ENCODE measurements at places on chromosomes 2 and 18. TPM values are rescaled to one million over a fixed set of nuclear protein-coding genes. Genes with fewer than 3 reads are reported as not detected.

DNA sequence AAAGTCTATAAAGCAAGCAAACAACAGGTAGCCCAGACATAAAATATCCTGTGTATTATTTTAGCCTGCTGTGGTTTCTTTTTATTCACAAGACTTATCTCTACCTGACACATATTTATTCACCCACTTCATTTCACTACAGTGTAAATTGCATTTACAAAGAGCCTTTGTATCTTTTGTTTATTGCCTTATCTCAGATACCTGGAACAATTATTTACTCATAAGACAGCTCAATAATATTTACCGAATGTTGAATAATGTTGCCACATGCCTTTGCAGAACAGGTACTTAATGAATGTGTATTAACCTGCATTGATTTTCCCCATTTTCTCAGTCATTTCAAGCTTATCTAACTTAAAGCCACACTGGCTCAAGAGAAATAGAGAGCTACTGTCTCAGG, 603.6 kb downstream of the FBXO15 start:
- H3K4me1 ChIP-seq = no peaks in the 10 kb centered on the region
- no peak overlapping the region for H3K27ac ChIP-seq
- H3K27me3 ChIP-seq = no peaks in the 10 kb centered on the region
- no peak overlapping the region for H3K4me3 ChIP-seq
- no peaks in the 10 kb centered on the region for H3K36me3 ChIP-seq

- no peaks in the 10 kb centered on the region for H3K36me3 ChIP-seq
- H3K27me3 ChIP-seq = no peaks in the 10 kb centered on the region
- no peak overlapping the region for H3K27ac ChIP-seq
- no peak overlapping the region for H3K4me3 ChIP-seq
These were observed 22.3 kb downstream of the M1AP start for GRCh38 chr2:74625658-74626425.

The TEKT4 gene
- not detected for total RNA-seq

GRCh38 chr2:80198042-80198441, 106.5 kb downstream of the LRRTM1 start:
- H3K36me3 ChIP-seq = no peaks in the 10 kb centered on the region
- no peak overlapping the region for H3K4me3 ChIP-seq
- H3K4me1 ChIP-seq = no peaks in the 10 kb centered on the region
- H3K27ac ChIP-seq = no peak overlapping the region
- H3K27me3 ChIP-seq = no peaks in the 10 kb centered on the region

- H3K36me3 ChIP-seq = no peaks in the 10 kb centered on the region
- no peak for DNase-seq
- peaks cover 2% of the 10 kb centered on the region for H3K4me1 ChIP-seq
- H3K27ac ChIP-seq = no peak overlapping the region
These were observed 8.5 kb upstream of the DAW1 start for GRCh38 chr2:227862741-227863588.

DNA sequence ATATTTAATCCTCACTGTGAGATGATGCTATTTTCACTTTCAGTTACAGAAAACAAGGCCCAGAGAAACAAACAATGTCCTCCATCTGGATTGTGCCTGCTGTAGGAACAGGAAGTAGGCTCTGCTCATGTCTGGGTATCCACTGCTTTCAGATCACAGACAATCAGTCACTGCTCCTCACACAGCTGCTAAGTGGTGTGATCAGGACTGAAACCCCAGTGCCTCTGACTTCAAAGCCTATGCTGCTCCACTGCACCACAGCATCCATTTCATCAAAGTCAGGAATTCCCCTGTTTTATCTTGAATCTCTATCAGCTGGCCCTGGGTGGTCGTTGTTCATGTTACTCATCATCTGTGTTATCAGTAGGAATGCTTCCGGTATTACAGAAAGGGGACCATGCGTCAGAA, 303.8 kb upstream of the TRIB2 start:
- H3K4me3 ChIP-seq = no peak overlapping the region
- no peaks in the 10 kb centered on the region for H3K36me3 ChIP-seq
- no peaks in the 10 kb centered on the region for H3K27me3 ChIP-seq
- H3K4me1 ChIP-seq = peaks cover 26% of the 10 kb centered on the region
- DNase-seq = peak; percentile 68
- no peak overlapping the region for H3K27ac ChIP-seq

GRCh38 chr2:199148076-199148845, 309.5 kb downstream of the SATB2 start:
- H3K27me3 ChIP-seq = no peaks in the 10 kb centered on the region
- H3K36me3 ChIP-seq = no peaks in the 10 kb centered on the region
- no peak for DNase-seq
- no peak overlapping the region for H3K27ac ChIP-seq

The ABHD1 gene
- 0.17 TPM for total RNA-seq

- H3K4me3 ChIP-seq = no peak overlapping the region
- DNase-seq = peak; percentile 73
- peaks cover 63% of the 10 kb centered on the region for H3K4me1 ChIP-seq
- peak overlapping the region; percentile 76 for H3K27ac ChIP-seq
- H3K27me3 ChIP-seq = no peaks in the 10 kb centered on the region
These were observed 101.3 kb upstream of the ITGB6 start for GRCh38 chr2:160301420-160301819.

DNA sequence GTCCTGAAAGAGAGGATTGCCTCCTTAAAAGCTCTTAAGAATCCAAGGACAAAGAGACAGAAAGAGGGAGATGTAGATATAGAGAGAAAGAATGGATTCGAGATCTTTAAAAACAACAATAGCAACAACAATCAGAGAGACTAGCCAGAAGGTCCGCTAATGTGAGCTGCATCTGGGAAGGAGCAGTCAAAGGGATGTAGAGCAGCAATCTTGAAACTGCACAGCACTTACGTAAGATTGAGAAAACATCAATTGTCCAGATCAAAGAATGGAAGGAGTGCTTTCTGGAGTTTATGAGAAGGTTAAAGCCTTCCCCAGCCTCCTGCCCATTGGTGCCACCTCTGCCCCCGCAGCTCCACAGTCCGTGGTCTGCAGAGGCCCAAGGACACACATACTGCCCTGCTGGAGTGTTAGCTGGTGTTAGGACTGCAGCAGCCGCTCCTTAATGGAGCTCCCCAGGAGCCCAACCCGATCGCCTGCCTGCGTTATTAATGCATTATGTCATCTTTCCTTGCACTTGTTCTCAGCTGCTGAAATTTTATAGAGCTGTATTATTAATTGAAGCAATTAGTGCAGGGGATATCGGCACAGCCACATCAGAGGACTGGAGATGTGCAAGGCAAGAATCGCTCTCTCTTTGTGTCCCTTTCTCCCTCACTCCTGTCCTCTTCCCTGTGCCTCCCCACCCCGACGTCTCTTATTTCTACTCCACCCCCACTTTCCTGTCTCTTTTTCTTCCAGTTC, 94.2 kb upstream of the STPG4 start:
- no peaks in the 10 kb centered on the region for H3K36me3 ChIP-seq
- no peaks in the 10 kb centered on the region for H3K4me1 ChIP-seq
- DNase-seq = no peak
- no peaks in the 10 kb centered on the region for H3K27me3 ChIP-seq
- H3K27ac ChIP-seq = no peak overlapping the region
- H3K4me3 ChIP-seq = no peak overlapping the region

DNA sequence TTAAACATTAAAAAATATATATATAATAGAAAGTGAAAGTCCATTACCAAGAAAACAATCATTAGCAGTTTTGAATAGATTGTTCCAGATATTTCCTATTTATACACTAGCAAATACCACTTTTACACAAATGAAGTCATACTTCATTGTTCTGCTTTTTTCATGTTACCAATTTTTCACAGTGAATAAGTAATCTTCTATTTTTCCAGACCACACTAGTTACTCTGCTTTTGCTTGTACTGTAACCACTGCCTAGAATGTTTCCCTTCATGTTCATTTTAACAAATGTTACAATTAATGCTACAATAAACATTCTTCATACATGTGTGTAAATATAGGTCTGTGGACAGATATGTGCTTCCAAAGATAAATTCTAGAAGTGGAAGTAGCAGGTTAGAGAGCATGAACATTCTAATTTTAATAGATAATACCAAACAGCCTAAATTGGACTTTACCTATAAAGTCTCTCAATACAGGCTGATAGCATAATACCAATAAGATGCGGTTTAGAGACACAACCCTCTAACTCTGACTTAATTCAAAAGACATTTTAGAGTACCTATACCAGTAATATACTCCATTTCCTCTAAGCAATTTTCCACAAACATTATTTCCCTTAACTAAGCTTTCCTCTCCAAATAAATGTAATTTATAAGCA, 17.0 kb downstream of the ITSN2 start:
- no peak overlapping the region for H3K4me3 ChIP-seq
- DNase-seq = no peak
- H3K36me3 ChIP-seq = no peaks in the 10 kb centered on the region
- H3K4me1 ChIP-seq = peaks cover 54% of the 10 kb centered on the region

The CHMP3 gene
- total RNA-seq = 29.6 TPM

DNA sequence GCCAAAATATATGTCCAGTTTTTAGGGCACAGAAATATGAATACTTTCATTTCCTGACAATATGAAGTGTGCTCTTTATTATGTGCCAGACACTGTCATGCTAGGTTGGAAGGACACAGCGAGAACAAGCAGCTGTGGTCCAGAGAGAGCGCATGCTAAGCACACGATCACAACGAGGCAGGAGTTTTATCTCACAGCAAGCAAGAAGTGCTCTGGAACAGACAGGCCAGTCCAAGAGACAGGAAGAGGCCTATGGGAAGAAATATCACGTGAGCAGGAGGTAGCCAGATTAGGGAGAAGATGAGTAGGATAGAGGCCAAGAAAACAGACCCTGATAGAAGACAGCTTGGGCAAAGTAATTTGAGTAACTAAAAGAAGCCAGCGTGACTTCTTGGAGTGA, 135.5 kb upstream of the CAB39 start:
- peaks cover 8% of the 10 kb centered on the region for H3K4me1 ChIP-seq
- no peaks in the 10 kb centered on the region for H3K27me3 ChIP-seq
- peaks cover 6% of the 10 kb centered on the region for H3K36me3 ChIP-seq
- DNase-seq = no peak
- H3K4me3 ChIP-seq = no peak overlapping the region
- H3K27ac ChIP-seq = no peak overlapping the region

DNA sequence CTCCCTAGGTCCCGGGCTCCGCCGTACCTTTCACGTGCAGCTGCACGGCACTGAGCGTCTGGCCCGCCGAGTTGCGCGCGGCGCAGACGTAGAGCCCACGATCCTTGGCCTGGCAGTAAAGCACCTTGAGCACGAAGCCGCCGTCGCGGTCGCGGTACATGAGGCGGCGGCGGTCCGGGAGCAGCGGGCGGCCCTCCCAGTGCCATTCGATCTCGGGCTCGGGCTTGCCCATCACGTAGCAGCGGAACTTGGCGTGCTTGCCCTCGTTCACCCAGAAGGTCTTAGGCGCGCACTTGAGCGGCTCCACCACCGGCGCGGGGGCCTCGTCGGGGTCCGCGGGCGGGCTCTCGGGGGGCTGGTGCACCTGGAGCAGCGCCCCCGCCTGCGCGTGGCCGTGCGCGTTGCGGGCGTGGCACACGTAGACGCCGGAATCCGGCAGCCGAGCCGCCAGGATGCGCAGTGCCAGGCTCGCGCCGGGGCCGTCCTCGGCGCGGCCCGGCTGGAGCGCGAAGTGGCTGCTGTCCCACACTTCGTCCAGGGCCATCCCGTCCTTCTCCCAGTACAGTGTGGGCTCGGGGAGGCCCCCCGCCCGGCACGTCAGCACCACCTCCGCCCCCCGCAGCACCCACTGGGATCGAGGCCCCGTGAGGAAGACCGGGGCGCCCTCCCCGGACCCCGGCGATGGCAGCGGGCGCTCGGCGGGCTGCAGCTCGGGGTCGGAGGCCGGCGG, 980 bp downstream of the OBSL1 start:
- no peak for DNase-seq
- no peaks in the 10 kb centered on the region for H3K4me1 ChIP-seq
- peak overlapping the region; percentile 52 for H3K4me3 ChIP-seq
- no peak overlapping the region for H3K27ac ChIP-seq
- no peaks in the 10 kb centered on the region for H3K36me3 ChIP-seq

- no peak overlapping the region for H3K4me3 ChIP-seq
- no peaks in the 10 kb centered on the region for H3K36me3 ChIP-seq
- H3K27ac ChIP-seq = no peak overlapping the region
- no peak for DNase-seq
- H3K27me3 ChIP-seq = peaks cover 19% of the 10 kb centered on the region
These were observed 9.4 kb downstream of the CYP26B1 start for GRCh38 chr2:72138011-72138881.

The DTYMK gene
- 88.0 TPM for total RNA-seq

The TRIM54 gene
- total RNA-seq = not detected

- no peak overlapping the region for H3K27ac ChIP-seq
- H3K27me3 ChIP-seq = peaks cover 10% of the 10 kb centered on the region
- H3K4me3 ChIP-seq = no peak overlapping the region
These were observed 12.6 kb downstream of the GLI2 start for GRCh38 chr2:120748310-120748709.

The XDH gene
- total RNA-seq = not detected

The PLEK gene
- 0.77 TPM for total RNA-seq

DNA sequence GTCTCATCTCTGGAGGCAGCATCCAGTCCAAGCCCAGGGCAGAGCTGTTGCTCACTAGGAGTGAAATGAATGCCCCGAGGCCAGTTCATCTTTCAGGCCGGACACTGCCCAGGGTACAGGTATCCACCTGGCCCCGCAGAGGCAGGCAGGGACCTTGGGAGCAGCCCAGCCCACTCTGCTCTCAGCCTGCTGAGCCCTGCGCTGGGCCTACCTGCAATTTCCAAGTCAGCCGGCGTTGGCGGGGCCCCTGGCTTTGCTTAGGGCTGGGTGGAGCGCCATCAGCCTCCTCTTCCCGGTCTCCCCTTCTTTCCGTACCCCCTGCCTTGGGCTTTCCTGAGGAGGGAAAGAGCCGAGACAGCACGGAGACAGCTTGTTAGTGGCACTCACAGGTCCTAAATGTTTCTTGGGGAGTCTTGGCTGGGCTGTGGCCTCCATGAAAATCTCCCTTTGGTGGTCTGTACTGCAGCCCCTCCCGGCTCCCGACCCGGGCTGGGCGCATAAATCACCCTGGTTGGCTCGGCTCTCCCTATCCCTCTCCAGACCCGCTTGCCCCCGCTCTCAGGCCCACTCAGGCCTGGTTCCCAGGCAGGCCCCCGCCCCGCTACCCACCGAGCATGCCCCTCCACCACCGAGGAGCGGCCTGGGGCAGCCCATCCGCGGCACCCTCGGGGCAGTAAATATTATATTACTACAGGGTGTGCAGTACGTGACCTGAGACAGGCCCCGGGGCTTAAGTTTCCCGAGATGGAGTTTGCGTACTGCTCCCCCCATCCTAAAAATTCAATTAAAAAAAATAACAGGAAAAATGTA, 106.7 kb downstream of the DYSF start:
- H3K27ac ChIP-seq = no peak overlapping the region
- H3K36me3 ChIP-seq = no peaks in the 10 kb centered on the region
- H3K4me1 ChIP-seq = no peaks in the 10 kb centered on the region
- no peak overlapping the region for H3K4me3 ChIP-seq

- no peak overlapping the region for H3K4me3 ChIP-seq
- no peak for DNase-seq
- no peaks in the 10 kb centered on the region for H3K27me3 ChIP-seq
- H3K4me1 ChIP-seq = no peaks in the 10 kb centered on the region
These were observed 305.7 kb upstream of the SETBP1 start for GRCh38 chr18:44374966-44375365.
